Forelimb muscle (tissue), 1 donor: ENCODE measurements at places on chromosomes 5 and 9. TPM values are rescaled to one million over a fixed set of nuclear protein-coding genes. Genes with fewer than 3 reads are reported as not detected.

DNA sequence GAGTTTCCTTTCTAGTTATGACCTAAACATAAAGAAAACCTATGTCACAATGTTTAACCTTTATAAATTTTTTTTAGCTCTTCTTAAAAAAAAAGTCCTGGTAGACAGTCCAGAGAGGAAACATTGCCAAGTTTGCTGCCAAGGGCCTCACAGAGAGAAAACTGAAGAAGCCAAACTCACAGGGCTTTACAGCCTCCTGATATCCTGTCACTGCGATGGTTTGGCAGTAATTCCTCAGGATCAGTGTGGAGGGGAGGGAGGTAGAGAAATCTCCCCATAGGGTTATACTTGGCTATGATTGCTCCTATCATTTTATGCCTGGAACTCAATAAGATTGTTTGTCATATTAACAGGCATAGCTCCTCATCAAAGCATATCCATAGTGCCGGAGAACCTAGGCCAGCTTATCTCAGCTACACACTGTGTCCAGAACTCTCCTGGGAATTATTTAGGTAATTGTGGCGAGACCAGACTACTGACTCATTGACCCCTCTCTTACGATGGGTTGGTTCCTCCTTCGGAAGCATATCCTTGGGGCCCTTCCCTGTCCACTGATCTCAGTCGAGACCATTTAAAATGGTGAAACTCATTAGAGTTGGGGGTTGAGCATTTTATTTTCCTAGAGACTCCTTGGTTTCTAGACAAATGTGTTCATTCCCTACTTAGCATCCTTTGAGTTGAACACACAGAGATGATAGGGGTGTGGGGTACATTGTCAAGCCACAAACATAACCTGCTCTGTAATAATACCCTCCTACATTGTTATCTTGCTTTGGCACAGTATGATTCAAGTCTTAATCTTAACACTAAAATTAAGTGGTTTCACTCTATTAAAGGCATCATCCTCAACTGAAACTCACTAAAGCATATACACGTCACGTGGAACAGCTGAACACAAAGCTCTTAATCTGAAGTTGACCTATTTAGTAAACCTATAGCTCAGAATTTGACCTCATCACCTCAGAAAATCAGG, 53.4 kb upstream of the TMC1 start:
- DNase-seq: no peak

The KCNV2 gene
- 0.27 TPM for polyA plus RNA-seq

The NEURL1B gene
- polyA plus RNA-seq: 34.7 TPM

GRCh38 chr9:5624655-5625054, 4.3 kb upstream of the RIC1 start:
- DNase-seq: no peak
